Suprapubic skin (tissue), 4 donors: ENCODE measurements at places on chromosomes 1 and 21.

GRCh38 chr21:45019887-45020537 is 54.4 kb upstream of the ADARB1 start:
- peak; percentile 66 for DNase-seq

GRCh38 chr1:225427235-225428067 is at the start of gene LBR:
TSS of gene LBR (minus strand) at chr1:225428038. CDS start at chr1:225424075, 3,963 bp downstream.
- no peak for DNase-seq

DNA sequence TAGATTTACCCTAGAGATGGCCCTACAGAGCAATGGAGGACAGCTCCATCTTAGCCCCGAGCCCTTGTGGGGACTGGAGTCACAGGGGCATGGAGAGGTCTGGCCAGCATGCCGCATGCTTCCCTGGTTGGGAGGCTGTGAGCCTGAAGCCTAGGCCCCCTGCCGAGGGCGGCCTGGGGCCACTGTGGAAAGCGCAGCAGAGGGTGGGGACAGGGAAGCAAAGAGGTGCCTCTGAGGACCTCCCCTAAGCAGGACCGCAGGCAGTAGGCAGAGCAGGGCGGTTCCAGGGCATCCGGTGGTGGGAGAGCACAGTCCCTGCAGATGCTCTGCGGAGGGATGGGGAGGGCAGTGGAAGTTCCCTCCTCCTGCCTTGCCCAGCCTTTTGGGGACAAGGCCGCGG is 26.5 kb upstream of the PEF1 start:
- DNase-seq = no peak

DNA sequence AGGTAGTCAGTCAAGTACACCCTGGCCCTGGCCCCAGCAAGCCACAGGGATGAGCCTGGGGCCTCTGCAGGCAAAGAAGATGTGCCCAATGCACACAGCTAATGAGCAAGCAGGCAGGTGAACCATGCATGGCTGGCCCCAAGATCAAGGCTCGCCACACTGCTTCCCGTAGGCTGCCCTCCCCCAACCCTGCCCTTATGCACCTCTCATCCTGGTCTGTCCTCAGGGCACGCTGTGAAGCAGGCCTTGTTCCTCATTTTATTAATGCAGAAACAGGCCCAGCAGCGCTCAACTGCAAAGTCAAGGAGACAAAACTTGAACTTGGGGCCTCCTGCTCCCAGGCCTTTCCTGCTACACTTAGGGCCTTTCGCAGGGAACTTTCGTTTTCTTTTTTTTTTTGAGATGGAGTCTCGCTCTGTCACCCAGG is 35.6 kb upstream of the ID3 start:
- no peak for DNase-seq

DNA sequence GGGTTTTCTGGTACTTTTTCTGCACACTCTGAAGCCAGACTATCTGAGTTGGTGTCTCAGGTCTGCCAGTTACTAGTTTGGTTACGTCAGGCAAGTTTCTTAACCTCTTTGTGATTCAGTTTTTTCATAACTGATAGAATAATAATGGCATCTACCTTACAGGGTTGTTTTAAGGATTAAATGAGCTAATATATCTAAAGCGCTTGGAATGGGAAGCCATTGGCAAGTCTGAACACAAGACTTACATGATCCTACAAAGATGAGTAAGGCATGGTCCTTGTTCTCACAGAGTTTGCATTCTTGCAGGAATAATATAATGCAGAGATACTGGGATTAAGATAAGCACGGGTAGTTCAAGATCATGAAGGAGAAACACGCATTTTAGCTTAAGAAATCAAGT is 9.2 kb upstream of the DENND2D start:
- DNase-seq = no peak

- DNase-seq = peak; percentile 74
Observed at GRCh38 chr1:108692724-108693655, 880 bp downstream of the PRPF38B start.

- no peak for DNase-seq
Observed at GRCh38 chr1:226064816-226065248, 2.3 kb downstream of the H3-3A start.

GRCh38 chr1:180230791-180231505 is 884 bp downstream of the LHX4 start:
- no peak for DNase-seq

GRCh38 chr1:3610527-3611169 is 660 bp downstream of the MEGF6 start:
- DNase-seq = no peak

- DNase-seq = no peak
Observed at GRCh38 chr1:66335125-66335524, 198.8 kb upstream of the SGIP1 start.

GRCh38 chr1:76186554-76187170 is 112.1 kb downstream of the ST6GALNAC3 start:
- no peak for DNase-seq

- no peak for DNase-seq
Observed at GRCh38 chr1:46166521-46167462, 8.1 kb upstream of the TSPAN1 start.

DNA sequence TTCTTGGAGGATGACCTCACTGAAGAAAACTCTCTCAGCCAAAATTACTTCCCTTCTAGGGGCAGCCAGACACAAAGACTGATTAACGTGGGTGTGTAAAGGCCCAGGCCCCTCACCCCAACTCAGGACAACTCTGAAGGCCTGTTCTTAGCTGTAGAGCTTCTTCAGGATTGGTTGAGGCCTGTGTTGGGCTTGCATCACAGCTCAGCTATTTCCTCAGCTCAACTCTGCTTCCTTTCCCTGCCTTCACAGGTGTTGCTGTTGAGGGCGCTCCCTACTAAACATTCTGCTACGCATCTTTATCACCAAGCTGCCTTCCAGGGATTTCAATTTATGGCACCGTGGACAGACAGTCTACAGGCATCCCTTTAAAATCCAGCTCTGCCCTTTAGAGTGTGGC is 36.8 kb downstream of the MAB21L3 start:
- DNase-seq = no peak

DNA sequence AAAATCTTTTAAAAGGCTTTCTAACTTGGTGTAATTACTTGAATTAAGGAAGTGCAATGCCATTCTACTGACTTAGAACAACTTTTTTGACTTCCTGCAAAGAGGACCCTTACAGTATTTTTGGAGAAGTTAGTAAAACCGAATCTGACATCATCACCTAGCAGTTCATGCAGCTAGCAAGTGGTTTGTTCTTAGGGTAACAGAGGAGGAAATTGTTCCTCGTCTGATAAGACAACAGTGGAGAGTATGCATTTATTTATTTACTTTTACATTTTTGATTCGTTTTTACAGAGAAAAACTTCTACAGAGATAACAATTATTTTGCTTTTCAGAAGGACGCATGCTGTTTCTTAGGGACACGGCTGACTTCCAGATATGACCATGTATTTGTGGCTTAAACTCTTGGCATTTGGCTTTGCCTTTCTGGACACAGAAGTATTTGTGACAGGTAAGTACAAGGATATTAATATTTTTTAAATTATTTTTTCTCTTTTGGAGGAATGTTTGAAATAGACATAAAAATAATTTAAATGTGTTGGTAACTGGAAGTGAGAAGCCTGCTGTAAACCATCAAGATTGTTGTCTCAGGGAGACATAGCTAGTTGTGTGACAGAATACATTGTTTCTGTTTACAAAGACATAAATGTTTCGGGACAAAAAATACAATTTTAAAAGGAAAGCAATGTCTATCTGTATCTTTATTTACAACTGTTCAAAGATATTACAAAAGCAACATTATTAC is at the start of gene PTPRC:
PTPRC (plus strand) TSS at position 147 of the 742 bp plus-strand sequence; CDS start at position 376, 229 bp downstream.
- no peak for DNase-seq

DNA sequence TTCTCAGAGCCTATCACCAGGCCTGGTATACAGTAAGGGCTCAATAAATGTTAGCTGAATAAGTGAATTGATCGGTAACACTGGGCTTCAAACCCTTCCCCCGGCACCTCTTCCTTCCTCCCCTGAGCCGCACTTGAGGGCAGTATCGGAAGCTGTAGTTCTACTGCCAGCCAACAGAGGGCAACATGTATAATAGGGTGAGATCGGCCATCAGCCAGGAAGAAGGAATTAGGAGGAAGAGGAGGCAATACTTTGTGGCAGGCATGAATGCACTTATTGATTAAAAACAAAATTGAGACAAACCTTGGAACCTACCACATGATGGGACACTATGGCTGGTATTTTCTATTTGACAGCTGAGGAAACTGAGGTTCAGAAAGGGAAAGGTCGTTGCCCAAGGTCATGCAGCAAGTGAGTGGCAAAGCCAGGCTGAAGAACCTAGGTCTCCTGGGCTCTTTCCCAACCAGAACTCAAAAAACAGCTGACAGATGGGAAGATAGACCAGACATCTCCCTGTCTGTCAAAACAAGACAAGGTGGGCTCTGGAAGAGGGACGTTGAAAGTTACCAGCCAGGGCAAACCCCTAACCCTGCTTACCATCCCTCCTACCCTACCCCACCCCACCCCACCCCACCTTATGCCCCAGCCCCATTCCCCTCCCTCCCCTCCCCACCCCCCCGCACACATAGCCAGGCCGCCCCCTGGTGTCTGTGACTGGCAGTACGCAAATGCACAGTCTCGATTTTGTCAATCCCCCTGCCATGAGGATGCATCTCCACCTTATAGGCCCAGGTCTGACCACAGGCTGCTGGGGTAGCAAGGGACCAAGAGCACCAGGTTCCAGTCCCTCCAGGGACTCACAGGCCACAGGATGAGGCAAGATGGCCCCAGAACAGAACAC is 107.3 kb upstream of the RUNX3 start:
- no peak for DNase-seq

DNA sequence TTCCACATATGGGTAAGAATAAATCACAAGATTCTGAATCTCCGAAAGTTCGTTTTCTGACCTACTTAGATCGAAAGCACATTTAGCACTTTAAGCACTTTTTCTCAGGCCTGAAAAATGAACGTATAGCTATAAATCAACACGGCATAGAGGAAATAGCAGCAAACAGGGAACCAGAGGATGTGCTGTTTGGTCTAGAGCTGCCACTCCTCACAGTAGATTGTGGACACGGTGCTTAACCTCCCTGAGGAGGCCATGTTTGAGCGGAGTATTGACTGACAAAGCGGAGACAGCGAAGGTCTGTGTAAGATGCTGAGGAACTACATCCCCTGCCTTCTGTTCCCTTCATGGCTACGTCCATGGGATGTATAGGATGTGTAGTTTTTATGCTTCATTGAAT is 452.8 kb upstream of the NCAM2 start:
- no peak for DNase-seq

DNA sequence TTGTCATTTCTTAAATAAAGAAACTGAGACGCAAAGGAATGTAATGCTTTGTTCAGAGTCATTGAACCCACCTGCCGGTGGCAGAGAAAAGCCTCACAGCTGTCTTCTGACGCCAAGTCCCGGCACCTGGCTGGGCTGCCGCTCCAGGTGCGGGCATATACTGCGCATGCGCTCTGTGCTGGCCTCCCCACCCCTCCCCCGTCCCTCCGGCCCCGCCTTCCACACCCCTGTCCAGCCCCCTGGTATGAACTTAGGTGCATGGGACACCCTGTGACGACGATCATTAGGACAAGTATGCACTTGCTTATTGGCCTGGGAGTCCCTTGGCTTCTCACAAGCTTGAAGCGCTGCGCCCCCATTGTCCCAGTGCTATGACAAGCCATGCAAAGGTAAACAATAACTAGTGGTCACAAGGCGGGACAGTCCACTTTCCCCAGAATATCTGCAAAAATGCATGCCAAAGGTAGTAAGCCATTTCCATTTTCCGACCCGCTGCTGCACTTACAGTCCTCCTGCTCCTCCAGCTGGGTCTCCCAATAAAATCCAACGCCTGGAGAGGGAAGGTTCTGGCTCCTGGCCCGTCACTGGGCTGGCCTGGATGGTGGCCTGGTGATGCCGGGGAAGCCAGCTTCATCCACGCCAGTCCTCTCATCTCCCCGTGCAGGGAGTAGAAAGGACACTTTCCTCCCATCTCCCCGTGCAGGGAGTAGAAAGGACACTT is 100.4 kb downstream of the PSMG1 start:
- no peak for DNase-seq

GRCh38 chr1:39183503-39184353 is 20.8 kb upstream of the MACF1 start:
- DNase-seq = peak; percentile 73

- no peak for DNase-seq
Observed at GRCh38 chr1:230143534-230143933, 76.5 kb downstream of the GALNT2 start.

DNA sequence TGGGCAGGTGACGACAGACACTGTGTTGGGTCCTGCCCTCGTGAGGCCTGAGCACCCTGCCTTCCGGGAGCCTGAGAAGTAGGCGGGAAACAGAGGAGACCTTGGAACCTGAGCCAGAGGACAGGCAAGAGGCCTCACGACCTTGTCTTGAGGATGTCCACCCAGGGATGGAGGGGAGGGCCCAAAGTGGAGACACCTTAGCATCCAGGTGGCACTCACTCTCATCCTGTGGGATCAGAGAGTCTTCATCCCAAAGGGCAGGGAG is 347.2 kb downstream of the NPHP4 start:
- DNase-seq = peak; percentile 71

DNA sequence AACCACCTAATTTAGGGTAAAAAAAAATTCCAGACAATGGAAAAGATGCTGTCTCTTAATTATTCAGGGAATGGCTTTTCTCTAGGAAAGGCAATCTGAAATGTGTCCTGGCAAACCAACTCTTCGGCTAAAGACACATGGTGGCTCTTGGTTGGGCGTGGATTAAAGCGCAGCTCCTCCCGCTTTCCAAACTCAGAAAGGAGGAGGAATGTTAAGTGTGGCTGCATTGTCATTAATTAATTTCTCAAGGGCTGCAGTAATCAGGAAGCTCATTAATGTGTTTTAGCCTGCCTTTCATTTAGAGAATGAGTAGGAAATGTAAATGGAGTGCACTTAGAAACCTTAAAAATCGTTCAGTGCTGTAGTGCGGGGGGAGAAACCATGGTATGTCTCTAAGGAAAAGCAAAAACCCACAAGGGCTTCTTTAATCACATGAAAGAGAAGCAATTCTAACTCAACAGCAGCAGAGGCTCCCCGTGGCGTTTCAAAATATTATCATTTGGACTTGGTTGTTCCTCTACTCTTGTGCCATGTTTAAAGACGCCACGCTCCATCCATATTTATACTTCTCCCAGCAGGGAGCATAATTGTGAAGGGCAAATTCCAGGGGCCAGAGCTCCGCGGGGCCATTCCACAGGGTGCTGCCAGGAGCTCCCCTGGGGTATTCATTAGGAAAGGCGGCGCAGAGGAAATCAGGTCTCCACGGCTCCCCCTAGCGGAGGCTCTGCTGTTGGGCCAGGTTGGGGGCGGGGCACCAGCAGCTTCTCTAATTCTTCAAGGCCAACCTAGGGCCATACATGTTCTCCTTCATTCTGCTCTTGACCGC is 91.9 kb upstream of the SSX2IP start:
- DNase-seq = no peak

GRCh38 chr21:36175771-36176565 is 19.3 kb downstream of the DOP1B start:
- no peak for DNase-seq

- no peak for DNase-seq
Observed at GRCh38 chr1:216614011-216614934, 109.0 kb downstream of the ESRRG start.

DNA sequence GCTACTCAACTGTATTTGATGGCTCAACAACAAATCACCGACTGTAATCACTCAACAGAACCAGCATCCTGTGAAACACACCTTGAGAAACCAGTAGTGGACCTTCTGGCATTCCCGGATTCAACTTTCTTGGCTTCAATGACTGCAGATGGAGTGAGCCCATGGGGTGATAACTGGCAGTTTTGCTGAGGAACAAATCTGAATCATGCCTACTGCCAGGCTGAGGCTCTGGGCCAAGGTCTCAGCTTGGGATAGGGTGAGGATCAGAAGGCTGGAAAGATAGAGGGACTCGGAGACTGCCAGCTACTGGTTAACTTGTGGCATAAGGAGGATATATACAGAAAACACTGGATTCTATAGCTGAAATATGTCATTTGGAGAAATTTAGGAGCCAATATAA is 63.5 kb upstream of the DIRAS3 start:
- DNase-seq = no peak
